CD4-positive, alpha-beta T cell treated with Interleukin-12 subunit alpha and Interleukin-12 subunit beta, for 1 hour (primary cell): ENCODE measurements at places on chromosomes 16 and 17.

GRCh38 chr17:49932138-49932723 is 36.8 kb upstream of the DLX4 start:
- no peak for DNase-seq

DNA sequence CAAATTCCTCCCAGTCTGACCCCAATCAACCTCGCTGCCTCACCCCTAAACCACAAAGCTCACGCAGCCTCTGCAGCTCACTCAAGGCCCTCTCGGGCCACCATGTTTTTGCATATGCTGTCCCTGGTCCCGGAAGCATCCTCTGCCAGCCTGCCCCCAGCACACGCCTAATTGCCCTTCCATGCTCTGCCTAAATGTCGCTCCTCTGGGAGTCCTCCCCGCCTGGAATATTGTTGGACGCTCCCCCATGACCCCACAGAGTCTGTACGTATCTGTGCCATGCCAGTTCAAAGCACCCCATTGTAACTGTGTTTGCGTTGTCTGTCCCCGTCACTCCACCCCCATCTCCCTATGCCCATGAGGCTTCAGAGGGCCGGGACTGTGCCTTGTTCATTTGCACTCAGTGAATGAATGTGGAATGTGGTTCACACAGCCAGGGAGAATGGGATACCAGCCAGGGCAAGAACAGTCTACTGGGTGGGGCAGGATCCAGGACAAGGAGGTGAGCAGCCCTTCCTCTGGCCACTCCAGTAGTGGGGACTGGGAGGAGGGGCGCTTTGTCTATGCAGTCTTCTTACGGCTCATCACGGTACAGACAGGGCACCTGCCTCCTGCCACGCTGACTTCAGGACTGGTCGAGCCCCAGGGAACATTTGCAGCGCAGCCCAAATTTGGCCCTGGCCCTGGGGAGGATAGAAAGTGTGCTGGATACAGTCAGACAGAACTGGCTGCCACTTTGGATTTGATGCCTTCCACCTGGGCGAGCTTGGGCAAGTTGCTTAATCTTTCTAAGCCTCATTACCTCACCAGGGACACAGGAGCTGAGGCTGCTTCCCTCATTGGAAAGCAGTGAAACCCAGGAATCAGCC is 48.5 kb downstream of the NOS2 start:
- DNase-seq = no peak

GRCh38 chr17:73973586-73974409 is 229.7 kb upstream of the RPL38 start:
- no peak for DNase-seq

- DNase-seq = no peak
Measured at GRCh38 chr16:57479205-57479975, 6.9 kb downstream of the DOK4 start.

DNA sequence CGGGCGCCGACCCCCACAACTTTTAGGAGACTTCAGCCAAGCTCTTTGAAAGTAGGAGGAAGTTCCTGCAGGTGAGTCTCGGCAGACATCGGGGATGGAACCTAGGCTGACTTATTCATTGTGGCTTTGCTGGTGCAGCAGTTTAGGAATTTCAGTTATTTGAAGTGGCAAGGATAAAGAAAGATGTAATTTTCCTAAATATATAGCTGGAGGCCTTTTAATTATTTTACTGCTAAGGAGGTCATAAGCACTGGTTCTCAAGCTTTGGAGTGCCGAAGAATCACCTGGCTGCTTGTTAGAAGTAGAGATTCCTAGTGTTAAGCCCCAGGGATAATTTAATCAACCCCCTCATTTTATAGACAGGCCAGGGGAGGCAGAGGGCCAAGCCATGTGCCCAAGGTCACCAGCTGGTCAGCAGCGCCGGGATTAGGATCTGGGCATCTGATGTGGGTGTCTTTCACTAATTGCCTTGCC is 28.9 kb upstream of the BCAR1 start:
- DNase-seq = no peak
